NCI-H2029 treated with DMSO at 0.1 percent for 48 hours (cell line): ENCODE measurements at places on chromosomes 5 and 9.

DNA sequence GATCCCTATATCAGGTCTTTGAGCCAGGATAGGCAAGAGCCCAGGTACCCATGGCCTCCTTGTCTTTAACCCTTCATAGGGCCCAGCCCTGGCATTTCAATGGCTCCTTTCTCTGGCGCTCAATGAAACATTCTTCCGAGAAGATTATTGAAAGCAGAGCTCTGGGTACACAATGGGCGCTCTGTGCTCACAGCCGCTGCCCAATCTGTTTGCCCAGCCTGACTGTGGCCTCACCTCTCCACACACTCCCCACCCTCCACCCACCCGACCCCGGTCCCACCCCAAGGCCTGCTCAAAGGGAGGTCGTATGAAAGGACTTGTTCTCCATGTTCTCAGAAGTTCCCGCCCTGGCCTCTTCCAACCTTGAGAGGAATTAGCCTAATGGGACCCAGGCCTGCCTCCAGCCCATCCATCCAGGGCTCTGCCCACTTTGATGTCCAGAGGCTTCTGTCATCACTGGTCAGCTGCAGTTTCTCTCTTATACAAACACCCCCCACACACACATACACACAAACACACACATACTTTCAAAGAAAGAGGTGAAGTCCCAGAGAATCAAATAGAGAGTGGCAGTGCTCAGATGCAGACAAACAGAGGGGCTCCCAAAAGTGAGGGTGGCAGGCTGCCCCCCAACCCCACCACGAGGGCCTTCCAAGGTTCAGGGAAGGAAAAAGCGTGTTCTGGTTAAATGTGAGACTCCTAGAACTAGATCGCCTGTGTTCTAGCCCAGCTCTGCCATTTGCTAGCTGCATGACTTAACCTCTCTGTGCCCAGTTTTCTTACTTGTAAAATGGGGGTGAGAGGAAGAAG lies 5.1 kb upstream of the ARSI start:
- no peak for DNase-seq

DNA sequence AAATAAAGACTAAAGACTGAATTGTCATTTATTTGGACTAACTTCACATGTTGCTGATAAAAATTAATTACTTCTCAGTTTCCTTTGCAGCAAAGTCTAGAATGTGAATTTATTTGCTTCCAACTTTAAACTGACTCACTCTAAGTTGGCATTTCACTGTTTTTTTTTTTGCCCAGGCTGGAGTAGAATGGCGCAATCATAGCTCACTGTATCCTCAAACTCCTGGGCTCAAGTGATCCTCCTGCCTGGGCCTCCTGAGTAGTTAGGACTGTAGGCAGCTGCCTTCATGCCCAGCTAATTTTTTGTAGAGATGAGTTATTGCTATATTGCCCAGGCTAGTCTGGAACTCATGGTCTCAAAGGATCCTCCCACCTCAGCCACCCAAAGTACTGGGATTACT lies 3.5 kb downstream of the CCNB1 start:
- no peak for DNase-seq

GRCh38 chr5:151862811-151863472 lies 61.7 kb downstream of the GLRA1 start:
- DNase-seq: no peak

DNA sequence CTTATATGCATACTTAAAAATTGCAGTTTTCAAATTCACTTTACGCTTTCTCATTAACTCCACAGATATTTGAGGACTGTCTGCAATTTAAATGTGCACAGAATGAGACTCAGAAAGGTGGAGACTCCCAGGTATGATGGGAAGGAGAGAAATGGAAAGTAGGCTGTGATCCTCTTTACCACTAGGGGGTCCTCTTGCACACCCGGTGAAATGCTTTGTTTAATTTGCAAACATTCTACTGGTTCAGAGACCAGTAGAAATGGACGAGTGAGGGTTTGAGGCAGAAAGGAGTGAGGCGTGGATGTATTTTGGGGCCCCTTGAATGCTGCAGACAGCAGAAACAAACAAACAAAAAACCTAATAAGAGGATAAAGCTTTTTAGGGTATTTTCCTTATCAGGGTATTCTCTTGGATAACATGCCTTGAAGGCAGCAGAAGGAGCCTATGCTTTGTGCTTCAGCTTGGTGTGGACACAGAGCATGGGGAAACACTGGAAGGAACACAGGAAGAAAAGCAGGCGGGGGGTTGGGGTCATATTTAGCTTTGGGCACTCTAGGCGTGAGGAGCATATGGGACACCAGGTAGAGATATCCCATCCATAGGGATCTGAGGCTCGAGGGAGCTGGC lies 410.1 kb downstream of the DMRT2 start:
- DNase-seq: peak; percentile 25

- DNase-seq: no peak
These were observed 6.8 kb downstream of the GARIN3 start for GRCh38 chr5:157159209-157159751.

DNA sequence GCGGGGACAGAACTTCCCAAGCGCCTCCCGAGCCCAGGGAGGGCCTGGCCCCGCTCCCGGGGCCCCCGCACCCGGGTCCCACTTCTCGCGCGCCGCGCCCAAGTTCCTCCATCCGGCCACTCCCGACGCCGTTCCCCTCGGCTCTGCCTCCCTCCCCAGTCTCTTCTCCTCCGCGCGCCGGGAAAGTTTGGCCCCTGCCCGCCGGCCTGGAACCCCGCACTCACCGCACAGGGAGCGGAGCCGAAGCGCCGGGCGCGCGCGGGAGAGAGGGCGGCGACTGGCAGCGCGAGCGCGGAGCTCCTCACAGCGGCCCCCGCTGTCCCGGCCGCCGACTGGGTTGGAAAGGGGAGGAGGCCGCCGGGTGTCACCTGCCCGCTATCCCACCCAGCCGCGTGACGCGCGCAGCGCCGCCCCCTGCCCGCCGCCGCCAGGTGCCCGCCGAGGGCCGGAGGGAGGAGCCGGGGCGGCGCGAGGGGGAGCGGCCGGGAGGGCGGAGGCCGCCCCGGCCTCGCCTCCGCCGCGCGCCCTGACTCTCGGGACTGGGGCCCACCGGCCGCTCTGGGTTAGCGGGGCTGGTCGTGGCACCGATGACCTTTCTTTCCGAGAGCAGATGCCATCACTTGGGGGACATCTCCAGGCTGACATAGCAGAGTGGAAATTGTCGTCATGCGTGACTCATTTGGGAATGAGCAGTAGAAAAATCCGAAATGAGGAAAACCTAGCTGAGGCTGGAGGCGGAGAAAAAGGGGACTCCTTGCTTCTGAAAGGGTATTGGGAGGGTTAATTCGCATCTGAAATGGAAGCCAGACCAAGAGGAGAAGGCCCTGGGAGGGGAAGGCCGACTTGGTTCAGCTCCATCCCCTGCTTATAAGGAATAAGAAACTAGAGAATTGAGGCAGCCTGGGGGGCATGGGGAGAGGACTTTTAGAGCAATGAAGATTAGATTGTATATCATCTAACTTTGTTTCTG lies at the start of gene ELOVL7:
Gene ELOVL7, minus strand, starts transcription at position 334 of the 970 bp plus-strand sequence. CDS start 56,872 bp downstream, outside the sequence.
- DNase-seq: no peak
